CD4-positive, alpha-beta T cell treated with Interleukin-15 for 4 hours (primary cell): ENCODE measurements at places on chromosomes 11 and 22.

DNA sequence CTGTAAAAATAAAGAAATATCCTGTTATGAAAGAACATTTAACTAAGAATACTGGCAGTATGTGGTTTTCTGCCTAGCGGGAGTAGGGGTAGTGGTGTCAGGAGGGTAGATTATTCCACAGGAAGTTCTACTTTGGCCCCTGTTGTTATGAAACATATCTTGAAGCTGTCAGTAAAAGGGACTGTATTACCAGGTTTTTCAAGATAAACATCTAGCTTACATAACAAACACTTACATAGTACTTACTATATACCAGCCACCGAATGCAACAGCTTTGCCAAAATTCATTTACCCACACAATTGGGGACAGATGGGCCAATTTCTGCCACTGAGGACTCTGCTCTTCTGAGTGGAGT is 3.7 kb downstream of the TMEM123 start:
- no peak for DNase-seq

- no peak for DNase-seq
Measured at GRCh38 chr22:34975721-34976120, 90.2 kb upstream of the ISX start.

DNA sequence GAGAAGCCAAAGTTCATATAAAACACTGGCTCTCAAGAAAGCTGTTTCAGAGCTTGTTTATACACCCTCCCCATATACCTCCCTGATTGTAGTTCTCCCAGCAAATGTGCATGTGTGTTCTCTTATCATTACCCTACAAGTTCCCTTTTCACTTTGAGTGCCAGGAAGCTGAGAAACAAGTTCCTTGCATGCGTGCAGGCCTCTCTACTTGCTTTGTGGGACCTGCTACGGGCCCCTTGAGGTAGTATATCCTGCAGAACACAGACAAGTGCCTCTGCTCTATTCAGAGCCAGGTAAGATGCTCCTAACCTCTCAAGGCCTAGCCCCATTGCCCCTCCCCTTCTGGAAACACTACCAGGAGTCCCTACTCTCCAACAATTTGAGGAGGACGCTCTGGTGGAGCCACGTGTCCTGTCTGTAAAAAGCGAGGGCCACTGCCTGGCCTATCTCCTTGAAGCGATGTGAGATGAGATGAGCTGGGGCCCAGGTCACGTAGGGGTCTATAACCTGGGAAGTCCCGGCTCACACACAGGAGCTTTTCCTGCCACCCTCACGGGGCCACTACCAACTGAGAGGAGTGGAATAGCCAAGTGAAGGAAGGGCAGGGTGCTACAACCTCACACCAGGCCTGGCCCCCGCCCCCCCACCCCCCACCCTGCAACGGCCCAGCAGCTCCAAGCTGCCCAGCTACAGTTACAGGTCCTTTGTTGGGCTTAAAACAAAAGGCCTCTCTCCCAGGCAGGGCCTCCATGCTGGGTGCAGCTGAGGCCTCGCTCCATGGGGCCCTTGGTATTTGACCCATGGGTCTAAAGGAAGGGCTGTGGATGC is 2.6 kb upstream of the ATP5MGL start:
- no peak for DNase-seq

DNA sequence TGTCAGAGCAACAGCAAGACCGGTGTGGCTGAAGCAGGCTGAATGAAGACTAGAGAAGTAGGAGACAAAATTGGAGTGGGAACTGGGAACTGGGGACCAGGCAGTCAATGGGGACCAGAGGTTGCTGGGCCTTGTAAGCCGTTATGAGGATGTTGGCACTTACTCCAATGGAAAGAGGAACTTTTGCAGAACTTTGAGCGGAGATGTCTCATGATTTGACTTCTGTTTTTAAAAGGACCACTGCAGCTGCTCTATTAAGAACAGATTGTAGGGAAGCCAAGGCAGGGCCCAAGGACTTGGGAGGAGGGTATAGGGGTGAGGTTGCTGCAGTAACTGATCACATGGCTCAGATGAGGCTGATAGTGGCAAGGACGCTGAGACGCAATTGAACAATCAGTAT is 34.2 kb downstream of the IL18 start:
- no peak for DNase-seq

DNA sequence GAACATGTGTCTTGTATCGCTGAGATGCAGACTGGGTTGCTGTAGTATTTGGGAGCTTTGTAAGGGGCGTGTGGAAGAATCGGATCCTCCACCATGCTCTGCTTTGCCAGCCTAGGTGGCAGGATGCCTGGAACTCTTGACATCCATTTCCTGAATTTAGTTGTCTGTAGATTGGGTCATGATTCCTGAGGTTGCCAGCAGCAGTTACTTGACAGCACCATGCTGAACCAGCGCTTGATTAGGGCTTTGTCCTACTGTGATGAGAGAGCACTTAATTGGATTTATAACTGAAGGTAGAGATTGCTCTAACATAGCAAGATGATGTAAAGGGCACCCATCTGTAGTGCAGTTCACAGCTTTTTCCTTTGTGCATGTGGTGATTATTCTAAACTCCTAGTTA is 75.6 kb upstream of the HORMAD2 start:
- DNase-seq, result no peak

GRCh38 chr11:19920982-19921381 is 208.3 kb downstream of the NAV2 start:
- no peak for DNase-seq

- DNase-seq, result no peak
Measured at GRCh38 chr11:60710482-60710881, 11.1 kb downstream of the MS4A8 start.

GRCh38 chr11:85652786-85653447 is 5.2 kb downstream of the TMEM126A start:
- DNase-seq, result no peak

DNA sequence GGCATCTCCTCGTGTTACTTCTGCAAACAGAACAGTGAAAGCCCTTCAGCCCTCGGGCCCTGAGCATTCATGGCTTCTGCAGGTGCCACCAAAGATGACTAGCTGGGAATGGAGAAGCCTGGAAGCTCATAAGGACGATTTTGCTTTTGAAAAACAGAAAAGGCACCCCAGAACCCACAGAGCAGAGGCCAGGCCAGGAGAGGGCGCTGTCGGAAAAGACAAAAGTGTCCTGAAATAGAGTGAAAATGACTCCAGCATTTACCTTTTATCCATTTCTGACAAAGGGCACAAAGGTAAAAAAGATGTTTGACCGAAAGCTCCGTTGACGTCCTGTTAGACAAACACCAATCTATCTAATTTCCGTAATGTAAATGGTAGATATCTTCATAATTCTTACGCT is 37.6 kb downstream of the ZNF195 start:
- DNase-seq, result peak; percentile 61

DNA sequence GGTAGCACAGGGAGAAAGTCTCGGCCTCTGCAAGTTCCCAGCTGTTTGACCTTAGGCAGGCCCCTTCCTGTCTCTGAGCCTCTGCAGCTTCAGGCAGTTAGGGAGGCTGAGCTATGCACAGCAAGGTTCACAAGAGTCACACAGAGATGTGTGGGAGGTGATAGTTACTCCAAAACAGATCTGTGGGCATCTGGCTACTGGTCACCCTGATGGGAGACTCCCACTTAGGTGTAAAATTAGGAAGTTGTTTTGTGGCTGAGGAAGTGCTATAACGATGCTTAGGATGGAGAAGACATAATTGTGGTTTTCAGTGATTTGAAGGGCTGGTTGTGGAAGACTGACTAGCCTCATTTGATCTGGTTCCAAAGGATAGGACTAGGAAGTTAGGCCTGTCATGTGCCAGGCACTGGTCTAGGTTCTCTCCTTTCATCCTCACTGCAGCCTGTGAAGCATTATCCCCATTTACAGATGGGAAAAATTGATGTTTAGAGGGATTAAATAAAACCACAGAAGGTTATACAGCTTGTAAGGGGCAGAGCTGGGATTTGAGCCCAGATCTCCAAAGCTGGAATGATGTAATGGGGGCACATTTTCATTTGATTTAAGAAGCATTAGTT is 13.5 kb downstream of the ACO2 start:
- no peak for DNase-seq

- no peak for DNase-seq
Measured at GRCh38 chr11:12678991-12679390, 4.8 kb downstream of the TEAD1 start.

- DNase-seq, result peak; percentile 22
Measured at GRCh38 chr22:37314315-37315074, 32.2 kb downstream of the CYTH4 start.

DNA sequence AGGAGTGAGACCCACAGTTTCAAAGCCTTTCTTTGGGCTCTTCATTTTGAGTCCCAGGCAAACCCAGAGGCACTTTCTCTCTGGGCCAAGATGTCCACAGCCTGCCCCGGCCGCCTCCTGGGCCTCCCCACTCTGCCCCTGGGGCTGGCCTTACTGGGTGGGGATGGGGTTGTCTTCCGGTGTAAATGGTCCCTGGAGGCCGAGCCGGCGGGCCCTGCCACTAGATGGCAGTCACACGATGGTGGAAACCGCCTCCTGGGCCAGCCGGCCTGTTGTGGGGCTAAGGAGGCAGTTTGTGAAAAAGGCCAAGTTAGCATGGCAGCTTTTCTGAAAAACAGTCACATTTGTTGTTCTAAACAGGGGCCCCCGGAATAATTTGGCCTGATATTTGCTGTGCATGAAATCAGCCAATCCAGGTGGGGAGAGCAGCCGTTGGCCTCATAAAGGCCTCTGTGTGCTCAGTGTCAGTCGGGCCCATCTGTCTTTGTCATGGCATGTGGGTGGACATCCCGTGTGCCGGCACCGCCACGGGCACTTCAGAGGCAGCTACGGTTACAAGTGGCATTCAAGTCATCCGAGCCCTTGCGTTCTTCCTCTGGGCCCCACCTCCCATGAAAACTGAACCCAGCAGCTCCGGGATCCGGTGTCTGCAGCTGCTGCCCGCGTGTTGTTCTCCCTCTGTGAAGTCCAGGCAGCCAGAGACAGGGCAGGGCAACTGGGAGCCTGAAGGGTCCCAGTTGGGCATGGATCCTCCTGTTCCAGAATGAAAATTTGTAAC is 6.5 kb downstream of the MRPL23 start:
- no peak for DNase-seq

- DNase-seq, result no peak
Measured at GRCh38 chr11:116257883-116258282, 514.9 kb downstream of the BUD13 start.

- DNase-seq, result no peak
Measured at GRCh38 chr11:99366546-99366945, 345.8 kb downstream of the CNTN5 start.

DNA sequence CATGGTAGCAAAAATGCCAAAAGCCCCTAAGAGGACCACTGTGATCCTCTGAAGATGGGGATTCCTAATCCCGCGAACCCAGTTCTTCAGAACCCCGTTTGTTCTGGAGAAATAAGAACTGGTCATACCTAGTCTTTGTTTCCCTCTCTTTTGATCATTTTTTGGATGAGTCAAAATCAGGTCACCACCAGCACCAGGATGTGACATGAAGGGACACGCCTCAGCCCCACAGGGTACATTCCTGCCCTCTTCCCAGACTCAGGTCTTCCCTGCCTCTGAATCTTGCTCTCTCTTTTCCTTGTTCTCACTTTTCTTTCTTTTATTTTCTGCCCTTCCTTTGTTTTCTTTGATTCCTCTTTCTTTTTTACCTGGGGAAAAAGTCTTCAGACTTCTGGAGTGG is 14.6 kb upstream of the ANO1 start:
- no peak for DNase-seq

GRCh38 chr11:32722255-32722654 is 72.2 kb downstream of the CCDC73 start:
- no peak for DNase-seq

DNA sequence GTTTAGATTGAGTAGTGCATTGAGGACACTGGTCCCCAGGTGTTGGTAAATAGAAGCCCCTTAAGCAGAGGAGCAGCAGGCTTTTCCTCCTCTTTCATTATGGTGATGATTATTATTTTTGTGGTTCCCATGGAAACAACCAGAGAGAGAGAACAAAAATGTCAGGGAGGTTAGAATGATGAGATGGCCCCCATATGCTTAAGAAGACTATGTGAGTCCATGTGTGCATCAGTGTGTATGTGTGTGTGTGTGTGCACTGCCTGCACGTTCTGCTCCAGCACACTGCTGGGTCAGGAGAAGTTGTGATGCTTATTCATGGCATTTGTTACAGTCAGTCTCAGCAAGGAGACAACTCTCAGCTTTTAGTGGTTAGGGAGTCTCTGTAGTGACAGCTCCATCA is 724.2 kb downstream of the NTM start:
- no peak for DNase-seq

GRCh38 chr22:40479887-40480538 is 109.6 kb downstream of the SGSM3 start:
- no peak for DNase-seq

DNA sequence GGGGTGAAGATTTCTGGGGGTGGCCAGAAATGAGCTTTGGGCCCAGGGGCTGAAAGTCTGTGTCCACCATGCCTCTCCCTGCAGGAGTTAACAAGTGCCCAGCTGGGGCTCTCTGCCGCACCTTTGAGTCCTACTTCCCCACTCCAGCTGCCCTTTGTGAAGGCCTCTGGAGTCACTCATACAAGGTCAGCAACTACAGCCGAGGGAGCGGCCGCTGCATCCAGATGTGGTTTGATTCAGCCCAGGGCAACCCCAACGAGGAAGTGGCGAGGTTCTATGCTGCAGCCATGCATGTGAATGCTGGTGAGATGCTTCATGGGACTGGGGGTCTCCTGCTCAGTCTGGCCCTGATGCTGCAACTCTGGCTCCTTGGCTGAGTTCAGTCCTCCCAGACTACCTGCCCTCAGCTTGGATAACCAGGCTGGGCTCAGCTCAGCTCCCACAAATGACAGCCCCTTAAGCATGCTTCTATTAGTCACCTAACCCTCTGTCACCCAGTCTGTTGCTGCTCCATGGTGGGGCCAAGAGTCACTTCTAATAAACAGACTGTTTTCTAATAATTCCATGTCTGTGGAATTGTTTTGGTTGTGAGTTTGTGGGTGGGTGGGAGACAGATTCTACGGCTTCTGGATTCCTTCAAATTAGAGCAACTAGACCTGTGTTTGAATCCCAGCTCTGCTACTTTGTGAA is 3.0 kb upstream of the INPPL1 start:
- no peak for DNase-seq

DNA sequence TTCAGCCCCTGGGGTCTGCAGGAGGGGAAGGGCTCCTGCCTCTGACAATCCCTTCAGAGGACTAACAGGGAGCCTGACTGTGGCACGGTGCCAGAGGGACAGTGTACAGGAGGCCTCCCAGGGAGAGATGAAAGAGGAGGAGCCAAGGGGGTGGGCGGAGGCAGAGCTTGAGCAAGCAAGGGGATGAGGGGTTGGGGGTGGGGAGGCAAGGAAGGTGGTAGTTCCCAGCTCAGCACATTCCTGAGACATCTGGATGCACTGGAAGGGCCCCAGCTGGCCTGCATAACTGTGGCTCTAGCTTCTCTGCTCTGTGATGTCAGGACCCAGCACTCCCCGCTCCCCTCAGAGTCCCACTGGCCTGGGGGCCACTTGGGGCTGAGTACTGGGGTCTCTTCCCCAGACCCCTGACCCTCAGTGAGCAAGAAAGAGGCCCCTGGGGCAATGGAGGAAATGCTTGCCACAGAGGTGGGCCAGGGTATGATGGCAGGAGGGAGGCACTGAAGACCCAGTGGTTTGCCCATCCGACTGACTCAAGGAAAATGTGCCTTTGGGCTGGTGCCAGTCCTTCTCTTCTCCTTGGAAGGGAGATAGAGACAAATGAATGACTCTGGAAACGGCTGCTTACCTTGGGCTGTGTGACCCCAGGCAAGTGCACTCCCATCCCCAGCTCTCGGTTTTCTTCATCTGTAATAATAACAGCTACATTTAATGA is 13.3 kb downstream of the CREB3L1 start:
- DNase-seq, result no peak
